ENCODE measurements at places on chromosomes 2 and 18.

- no peak for DNase-seq
These were observed 273.7 kb downstream of the TMX3 start for GRCh38 chr18:68441241-68441640.

GRCh38 chr2:25842155-25842554 is 36.1 kb downstream of the ASXL2 start:
- DNase-seq = no peak

- no peak for DNase-seq
These were observed 55.4 kb upstream of the MAP2 start for GRCh38 chr2:209368406-209368805.

- peak; percentile 72 for DNase-seq
These were observed 93.8 kb upstream of the FSIP2 start for GRCh38 chr2:185644828-185645227.

GRCh38 chr2:241108271-241109209 is 6.5 kb upstream of the MTERF4 start:
- DNase-seq = no peak

- DNase-seq = no peak
These were observed 24.5 kb downstream of the MALT1 start for GRCh38 chr18:58695772-58696171.

DNA sequence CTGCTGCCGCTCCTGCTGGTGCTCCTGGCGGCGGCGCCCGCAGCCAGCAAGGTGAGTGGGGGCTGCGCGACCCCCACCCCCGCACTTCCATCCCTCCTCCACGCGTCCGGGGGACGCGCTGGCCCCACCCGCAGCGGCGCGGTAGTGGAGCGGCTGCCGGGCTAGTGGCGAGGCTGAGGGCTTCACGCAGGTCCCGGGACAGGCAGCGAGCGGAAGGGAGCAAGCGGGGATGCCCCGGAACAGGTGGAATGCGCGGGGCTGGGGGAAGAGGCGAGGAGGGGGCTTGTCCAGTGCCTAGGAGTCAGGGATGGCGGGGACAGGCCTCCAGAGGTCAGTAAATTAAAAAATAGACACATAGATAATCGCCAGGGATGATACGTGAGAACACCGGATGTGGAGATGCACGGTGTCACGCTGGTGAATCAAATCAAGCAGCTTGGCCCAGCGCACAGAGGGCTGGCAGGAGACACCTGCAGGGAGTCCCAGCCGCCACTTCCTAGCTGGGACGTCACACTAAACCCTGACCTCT is 403 bp downstream of the COL4A3 start:
- no peak for DNase-seq

DNA sequence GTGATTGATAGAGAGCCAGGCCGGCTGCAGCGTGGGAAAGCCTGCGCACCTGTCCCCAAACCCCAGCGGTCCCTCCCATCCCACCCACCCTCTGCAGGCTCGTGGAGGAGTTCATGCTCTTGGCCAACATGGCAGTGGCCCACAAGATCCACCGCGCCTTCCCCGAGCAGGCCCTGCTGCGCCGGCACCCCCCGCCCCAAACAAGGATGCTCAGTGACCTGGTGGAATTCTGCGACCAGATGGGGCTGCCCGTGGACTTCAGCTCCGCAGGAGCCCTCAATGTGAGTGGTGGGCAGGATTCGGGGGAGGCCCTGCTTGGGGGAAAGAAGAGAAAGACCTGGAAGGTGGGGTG is 48.9 kb upstream of the ALPP start:
- no peak for DNase-seq

DNA sequence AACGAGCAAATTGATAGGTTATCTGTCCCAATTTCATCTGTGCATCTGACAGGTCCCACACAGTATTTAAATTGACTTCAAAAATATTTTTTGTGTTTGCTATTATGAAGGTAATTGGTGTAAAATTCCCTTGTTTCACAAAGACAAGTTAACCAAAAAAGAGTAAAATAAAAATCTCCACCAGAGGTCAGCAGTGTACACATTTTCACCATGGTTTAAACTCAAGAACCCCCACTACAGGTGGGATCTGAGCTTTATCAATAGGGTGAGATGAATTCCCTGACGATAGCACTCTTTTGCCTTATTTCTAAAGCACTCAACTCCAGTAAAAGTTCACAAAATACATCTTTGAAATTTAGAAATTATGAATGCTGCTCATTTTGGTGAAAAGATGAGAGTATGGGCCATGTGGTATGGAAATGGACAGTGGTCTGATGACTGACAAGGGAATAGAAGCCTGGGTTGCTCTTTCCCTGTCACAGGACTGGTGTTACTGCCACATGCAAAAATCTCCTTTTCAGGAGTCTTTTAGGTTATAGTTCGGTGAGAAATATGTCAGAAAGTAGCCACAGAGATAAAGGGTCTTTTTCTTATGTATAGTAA is 68.0 kb downstream of the SERPINB8 start:
- DNase-seq = no peak

GRCh38 chr2:48131539-48132270 is 225.4 kb upstream of the FBXO11 start:
- DNase-seq = peak; percentile 80

GRCh38 chr18:63445037-63445436 is 22.8 kb upstream of the VPS4B start:
- no peak for DNase-seq

- no peak for DNase-seq
These were observed 29.0 kb upstream of the ZFP36L2 start for GRCh38 chr2:43255296-43255910.

DNA sequence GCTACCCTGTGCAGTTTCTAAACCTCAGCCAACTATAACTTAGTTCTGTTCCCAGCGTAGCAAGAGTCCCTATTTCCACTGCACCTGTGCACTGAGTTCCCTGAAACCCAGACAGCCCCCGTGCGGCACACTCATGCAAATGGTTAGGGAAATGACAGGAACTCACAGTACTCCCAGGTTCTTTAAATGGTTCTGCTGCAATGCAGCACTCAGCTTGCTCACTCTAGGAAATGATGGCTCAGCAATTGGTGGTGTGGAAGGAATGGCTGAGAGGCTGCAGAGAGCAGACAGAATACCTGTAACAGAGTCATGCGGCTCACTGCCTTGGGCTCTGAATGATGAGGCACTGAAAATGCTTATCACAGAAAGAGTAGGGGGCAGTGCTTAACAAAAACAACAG is 143.0 kb downstream of the RAD51AP2 start:
- DNase-seq = no peak

GRCh38 chr2:110783196-110783873 is 51.0 kb downstream of the ACOXL start:
- no peak for DNase-seq

GRCh38 chr18:63887424-63887823 is at the start of gene SERPINB2:
SERPINB2 (plus strand) TSS chr18:63887705; CDS start chr18:63891445, 3,740 bp downstream.
- DNase-seq = no peak

GRCh38 chr18:77528872-77529271 is 279.2 kb downstream of the GALR1 start:
- DNase-seq = no peak

DNA sequence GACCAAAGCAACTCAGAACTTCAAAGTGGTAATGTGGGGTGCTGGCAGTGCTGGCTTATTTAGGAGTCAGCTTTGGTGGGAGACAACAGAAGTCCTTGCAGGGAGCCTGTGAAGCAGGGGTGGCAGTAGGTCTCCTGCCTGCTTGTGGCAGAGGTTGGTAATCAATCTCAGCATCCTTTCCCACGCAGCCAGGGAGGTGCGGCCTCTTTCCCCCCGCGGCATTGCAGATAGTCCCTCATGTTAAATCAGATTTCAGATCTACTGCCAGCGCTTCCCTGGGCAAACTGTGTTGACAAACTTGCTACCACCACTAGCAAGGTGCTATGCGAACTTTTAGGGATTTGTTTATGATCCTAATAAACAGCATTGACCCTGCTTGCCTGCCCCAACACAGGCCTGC is 77.9 kb upstream of the MCFD2 start:
- no peak for DNase-seq

DNA sequence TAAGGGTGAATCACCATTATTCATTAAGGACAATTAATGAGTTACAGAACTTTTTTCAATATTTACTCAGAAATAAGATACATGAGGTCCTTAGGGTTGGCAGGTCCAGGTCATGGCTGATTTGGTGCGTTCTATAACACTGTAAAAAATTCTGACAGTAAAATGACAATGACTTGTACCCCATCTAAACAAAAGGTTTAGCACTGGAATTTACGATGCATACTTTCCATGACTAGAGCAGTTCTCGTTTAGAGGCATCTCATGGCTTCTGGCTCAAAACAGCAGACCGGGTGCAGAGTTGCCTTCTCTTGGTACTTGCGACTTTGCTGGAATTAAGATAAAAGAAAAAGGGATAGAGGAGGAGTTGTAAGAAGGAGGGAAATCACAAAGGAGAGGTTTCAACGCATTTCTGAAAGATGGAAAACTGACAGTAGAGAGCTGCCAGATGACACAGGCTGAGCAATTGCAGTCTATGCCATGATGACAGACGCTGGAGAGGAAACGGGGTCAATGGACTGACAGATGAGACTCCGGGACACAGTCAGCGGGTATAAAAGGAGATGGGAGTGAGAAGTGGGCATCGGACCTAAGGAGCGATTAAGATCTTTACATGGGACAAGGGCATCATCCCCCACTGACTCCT is 4.1 kb upstream of the CYS1 start:
- no peak for DNase-seq

- DNase-seq = no peak
These were observed 437.9 kb downstream of the TXNL1 start for GRCh38 chr18:56200381-56200911.

DNA sequence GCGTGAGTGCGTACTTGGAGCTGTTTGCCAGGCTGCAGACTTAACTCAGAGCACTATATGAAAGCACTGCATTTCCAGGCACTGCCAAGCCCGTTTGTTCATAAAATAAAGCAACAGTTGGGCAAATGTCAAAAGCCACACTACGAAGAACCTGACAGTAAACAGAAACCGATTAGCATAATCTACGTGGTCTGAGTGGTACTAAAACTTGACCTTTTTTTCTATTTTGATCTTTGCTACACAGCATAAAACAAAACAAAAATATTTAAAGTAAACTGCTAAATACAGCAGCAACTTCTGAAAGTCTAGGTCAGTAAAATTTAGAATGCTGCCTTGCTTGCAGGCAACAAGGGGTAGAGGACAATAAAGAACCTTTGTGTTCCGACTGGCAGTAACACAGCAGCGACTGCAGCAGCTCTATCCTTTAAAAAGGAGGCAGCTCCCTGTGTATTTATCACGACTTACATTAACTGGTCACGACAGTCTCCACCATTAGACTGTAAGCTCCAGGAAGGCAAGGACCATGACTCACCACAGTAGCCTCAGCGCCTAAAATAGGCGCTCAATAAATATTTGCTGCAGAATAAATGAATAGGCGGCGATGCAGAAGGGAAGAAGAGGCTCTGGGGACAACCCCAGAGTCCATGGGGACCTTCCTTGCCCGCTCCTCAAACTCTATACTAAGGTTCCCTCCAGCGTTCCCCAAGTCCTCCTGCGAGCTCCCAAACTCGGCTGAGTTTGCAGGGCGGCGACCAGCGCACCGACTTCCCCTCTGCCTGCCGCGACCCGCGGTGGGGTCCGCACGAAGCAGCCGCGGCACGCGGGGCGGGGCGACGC is 902 bp downstream of the SS18 start:
- no peak for DNase-seq

DNA sequence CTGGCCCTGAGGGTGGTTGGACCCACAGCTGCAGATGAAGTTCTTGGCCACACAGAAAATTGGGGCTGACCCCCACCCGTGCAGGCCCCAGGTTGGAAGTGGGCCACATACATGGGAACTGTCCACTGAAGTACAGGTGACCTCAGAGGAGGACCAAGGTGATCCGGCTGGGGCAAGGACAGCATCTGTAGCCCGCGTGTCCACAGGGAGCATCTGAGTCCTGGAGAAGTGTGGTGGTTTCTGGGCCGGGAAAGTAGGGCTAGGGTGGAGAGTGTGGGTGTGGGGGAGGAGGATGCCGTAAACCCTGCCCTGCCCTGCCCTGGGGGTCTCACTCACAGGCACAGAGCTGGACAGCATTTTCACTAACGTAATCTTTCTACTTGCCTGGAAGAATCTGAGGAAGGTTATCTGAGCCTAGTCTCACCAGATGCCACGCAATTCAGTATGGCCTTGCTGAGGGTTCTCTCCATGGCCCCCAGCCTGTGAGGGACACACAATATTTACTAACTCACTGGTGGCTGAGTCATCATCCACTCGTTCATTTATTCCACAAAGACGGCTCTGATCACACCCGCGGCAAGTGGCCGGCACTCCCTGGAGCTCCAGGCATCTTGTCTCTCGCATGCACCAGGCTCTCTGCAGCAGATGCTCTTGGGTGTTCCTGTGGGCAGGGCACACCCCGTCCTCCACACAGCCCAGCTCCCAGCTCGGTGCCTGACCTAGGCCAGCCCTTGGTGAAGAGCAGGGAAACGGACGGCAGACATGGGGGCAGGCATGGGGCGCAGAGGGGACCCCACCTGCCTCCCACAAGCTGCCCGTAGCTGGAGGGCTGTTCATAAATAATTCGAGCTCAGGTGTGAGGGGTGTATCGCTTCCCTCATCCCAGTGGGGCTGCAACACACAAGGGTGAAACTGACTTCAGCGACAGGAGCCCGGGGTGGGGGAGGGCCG is 51.2 kb downstream of the INHBB start:
- no peak for DNase-seq

DNA sequence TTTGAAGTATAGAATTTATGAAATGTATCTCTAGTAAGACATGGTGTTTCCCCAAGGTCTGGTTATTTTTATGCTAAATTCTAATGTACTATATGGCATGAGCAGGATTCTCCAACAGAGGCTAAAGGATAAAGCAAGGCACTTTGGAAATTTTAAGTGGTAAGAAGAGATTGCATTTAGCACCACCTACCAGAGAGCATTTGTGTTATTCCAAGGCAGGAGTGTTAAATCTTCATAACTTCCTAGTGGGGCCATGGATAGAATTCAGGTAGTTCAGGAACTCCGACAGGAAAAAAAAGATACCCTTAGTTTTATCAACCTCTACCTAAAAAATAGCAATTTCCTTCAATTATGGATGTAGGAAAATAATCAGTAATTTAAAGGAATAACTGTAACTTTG is 497.4 kb upstream of the CRIM1 start:
- DNase-seq = no peak

GRCh38 chr2:10584843-10585475 is 104.8 kb downstream of the NOL10 start:
- DNase-seq = no peak

DNA sequence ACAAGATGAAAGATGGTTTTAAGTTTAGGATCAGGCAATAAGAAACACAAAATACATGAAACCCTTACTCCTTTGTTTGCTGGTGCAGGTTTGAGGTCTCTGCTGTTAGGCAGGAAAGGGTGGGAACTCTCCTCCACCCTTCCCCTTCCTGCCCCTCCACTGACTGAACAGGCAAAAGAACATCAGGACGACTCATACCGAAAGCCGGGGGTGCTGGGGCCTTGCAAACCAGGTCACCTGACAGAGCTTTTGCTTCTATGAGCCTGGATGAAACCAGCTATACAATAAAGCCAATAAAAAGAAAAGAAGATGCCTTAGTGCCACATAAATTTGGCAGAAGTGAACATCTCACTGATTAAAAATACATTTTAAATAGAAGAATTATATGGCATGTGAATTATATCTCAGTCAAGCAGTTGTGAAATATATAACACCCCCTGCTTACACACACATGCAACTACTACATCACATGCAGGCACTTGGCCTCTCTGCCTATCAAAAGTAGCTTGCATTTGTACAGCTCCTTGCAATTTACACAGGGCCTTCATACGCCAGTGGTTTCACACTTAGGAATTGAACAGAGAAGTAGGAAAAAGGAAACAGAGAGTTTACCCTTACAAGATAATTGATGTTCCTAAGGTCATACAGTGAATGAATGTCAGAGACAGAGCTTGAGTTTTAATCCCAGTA is 215.1 kb upstream of the TRIB2 start:
- no peak for DNase-seq

All from forelimb muscle (tissue), 1 donor.